ENCODE measurements at places on chromosomes 16 and 17.

DNA sequence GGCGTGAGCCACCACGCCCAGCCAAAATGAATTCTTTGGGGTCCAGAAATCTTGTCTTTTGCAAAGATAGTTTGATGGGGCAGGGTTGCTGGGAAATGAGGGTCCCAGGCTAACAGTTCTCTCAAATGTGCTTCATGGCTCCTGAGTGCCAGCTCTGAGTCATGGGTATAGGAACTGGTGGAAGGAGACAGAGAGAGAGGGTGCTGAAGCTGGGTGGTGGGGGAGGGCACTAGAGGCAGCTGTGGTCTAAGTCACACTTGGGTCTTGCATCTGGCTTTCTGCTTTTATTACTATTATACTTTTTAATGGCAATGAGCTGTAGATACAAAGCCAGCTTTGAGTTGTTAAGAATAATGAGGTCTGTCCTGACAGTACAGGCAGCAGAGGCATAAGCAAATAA, 54.6 kb downstream of the PRKCA start:
- no peak for DNase-seq

DNA sequence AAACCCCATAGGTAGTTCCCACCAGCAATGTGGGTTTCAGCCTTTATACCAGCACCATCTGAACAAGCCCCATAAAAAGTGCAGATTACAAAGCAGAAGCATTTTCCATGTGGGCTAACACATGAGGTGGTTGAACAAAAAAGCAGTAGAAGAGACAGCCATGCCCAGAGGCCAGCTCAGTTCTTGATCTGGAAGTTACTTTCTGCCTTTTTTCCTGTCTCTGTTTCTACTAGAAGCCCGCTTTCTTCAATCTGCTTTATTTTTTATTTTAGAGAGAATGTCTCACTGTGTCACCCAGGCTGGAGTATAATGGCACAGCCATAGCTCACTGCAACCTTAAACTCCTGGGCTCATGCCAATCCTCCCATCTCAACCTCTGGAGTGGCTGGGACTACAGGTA, 31.5 kb upstream of the APOH start:
- DNase-seq, result no peak

DNA sequence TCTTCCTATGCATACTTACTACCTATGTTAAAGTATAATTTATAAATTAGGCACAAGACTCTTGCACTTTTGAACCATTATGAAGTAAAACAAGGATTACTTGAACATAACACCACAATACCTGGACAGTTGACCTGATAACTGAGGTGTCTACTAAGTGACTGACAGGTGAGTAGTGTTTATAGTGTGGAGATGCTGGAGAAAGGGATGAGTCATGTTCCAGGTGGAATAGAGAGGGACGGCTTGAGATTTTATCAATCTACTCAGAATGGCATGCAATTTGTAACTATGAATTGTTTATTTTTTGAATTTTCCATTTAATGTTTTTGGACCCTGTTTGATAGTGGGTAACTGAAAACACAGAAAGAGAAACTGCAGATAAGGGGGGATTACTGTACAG, 287.6 kb downstream of the MAP2K6 start:
- DNase-seq, result no peak

GRCh38 chr17:78449983-78450595, 71.6 kb downstream of the PGS1 start:
- DNase-seq, result no peak

DNA sequence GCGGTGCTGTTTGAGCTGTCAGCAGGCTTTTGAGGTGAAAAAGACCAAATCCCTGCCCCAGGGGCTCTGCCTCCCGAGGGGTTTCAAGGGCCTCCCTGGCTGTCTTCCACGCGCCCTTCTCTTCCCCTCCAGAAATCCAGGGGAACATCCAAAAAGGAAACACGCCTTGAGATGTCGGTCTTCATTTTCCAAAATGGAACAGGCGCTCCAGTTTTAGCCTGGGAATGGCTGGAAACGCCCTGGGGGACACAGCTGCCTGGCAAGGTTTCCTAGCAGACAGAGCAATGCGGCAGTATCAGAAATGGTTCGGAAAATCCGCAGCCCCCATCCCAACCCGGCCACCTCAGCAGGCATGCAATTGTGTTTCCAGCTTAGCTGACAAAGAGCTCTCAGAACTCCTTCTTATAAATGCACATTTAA, 16.6 kb upstream of the LITAF start:
- DNase-seq, result no peak

DNA sequence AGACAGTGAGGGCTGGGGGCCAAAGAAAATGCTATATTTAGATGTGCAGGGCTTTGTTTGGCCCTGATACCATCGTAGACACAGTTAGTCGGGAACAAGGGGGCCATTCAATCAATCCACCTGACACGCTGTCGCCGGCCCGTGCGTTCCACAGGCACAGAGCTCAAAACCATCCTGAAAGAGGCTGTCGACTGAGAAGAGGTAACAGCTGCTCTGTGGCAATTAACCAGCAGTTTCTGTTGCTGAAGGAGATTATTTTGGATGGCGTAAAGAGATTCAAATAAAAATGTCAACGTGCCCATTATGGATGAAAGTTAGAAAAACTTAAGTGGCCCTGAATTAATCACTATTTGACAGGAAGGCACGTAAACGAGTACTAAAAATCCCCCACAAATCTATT, 276.2 kb upstream of the IRX5 start:
- no peak for DNase-seq

DNA sequence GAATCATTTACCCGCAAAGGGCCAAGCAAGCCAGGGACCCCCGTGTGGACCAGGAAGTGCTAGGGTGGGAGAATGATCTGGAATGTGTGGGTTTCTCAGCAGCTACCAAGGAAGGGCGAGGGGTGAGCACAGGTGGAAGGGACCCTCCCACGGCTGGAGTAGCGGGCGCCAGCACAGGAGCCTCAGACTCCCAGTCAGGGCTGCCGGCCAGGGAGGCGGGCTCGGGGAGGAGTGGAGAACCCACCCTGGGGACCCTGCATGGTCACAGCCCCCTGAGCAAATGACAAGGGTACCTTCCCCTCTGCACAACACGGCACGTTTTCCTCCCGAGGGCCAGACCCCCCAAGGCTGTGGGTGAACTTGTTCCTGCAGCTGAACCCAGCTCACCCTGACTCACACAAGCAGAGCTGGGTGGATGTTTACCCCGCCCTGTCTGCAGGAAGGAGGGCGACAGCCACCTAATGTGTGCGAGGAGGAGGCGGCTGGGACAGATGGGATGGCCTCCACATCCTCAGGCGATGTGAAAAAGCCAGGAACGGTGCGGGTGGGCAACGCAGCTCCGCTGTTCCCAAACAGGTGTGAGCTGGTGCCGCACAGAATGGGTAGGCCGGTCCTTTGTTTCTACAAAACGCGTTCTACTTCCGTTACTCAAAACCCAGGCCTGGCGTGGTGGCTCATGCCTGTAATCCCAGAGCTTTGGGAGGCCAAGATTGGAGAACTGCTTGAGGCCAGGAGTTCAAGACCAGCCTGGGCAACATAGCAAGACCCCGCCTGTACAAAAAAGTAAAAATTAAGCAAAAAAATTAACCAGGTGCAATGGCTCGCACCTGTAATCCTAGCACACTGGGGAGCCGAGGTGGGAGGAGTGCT, 6.2 kb downstream of the ECI1 start:
- no peak for DNase-seq

GRCh38 chr16:85832570-85833218, 33.2 kb downstream of the COX4I1 start:
- DNase-seq, result no peak
